ENCODE measurements at places on chromosomes 1 and 21.

GRCh38 chr1:88441022-88441421 lies 243.1 kb upstream of the PKN2 start:
- DNase-seq = no peak

GRCh38 chr1:15323351-15323988 lies 76.4 kb downstream of the FHAD1 start:
- peak; percentile 78 for DNase-seq

GRCh38 chr1:66372522-66373101 lies 161.3 kb upstream of the SGIP1 start:
- DNase-seq = no peak

- DNase-seq = no peak
Observed at GRCh38 chr1:17674726-17675500, 80.2 kb upstream of the ACTL8 start.

GRCh38 chr1:118322331-118322730 lies 137.3 kb upstream of the SPAG17 start:
- no peak for DNase-seq

GRCh38 chr1:114509596-114510273 lies 1.3 kb downstream of the TRIM33 start:
- DNase-seq = no peak

DNA sequence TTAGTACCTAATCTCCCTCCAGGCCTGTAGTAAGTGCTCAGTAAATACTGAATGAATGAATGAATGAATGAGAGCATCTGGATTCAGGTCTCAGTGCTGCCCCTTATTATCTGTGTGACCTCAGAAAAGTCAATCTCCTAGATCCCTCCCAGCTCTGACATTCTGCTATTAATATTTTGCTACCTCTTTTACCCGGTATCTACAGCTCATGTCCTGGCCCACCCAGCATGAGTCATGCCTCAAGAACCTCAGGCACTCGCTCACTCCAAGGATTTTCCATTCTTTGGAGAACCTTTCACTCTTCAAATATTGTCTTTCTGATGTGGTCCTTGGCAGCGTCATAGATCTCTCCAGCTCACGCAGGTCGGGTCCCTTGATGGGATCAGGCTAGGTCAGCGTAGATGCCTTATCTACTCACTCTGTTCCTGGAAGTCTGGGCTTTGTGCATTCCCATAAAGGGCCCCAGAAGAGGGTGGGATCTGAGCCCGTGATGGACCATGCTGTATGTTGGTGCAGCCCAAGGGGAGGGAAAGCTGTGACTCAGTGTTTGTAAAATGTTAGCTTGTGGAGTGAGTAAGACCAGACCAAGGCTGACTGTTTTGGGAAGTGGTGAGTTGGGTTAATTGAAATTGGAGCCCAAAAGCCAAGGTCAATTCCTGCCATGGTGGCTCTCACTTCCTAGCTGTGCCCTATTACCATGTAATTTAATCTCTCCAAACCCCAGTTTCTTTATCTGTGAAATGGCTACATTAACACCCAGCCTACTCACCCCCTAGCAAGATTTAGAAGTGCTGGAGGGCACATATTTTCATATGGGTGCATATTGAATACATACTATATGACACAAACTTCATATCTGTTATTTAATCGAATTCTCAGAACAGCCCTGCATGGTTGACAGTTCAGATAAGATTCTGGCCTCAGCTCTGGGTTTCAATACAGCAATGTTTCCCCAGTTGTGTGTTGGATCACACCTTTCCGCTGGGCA lies 214.1 kb upstream of the USP24 start:
- no peak for DNase-seq

DNA sequence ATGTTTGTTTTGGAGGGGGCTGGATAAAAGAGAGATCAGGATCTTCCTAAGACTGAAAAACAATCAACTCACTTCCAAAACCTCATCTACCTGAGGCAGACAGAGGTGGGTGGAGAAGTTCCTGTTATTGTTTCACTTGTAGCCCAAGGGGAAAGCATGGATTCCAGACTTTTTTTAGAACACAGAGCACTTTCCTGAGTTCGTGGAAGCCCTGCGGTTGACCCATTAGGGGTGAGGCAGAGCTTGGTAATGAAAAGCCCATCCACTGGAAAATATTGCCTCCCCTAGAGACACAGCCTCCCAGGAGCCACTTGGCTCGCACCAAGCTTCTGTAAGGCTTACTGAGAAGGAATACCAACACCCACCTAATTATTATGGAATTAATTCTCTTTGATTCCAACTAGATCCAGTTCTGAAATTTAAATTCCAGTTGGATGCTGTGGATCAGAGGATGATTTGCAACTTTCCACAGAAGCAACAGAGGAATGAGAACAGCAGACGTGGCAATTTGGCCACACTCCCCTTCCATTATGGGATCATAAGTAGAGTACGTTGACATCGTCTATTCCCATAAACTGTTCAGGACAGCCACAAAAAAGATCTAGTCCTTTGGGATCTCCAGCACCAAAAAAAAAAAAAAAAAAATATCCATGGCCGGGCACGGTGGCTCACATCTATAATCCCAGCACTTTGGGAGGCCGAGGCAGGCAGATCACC lies 4.1 kb upstream of the PEF1 start:
- DNase-seq = no peak

GRCh38 chr1:34982820-34983376 lies 2.2 kb downstream of the TMEM35B start:
- DNase-seq = no peak

- DNase-seq = no peak
Observed at GRCh38 chr1:5954964-5955363, 37.3 kb downstream of the NPHP4 start.

GRCh38 chr1:94486990-94487389 lies 54.6 kb downstream of the F3 start:
- no peak for DNase-seq

DNA sequence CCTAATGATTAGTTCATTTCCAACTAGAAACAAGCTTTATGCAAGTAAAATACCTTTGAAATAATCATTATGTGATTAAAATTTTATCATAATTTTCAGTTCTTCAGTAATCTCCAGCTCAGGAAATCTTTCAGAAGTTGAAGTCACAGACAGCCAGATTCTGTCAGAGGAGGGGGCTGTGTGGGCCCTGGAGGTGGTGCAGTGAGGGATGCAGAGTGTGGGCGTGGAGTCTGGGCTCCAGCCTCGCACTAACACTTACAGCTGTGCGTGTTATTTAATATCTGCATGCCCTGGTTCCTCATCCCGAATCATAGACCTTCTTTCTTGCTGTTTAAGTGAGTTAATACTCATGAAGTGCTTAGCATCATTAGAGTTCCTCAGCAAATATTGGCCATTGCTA lies 23.9 kb downstream of the WDR64 start:
- no peak for DNase-seq

DNA sequence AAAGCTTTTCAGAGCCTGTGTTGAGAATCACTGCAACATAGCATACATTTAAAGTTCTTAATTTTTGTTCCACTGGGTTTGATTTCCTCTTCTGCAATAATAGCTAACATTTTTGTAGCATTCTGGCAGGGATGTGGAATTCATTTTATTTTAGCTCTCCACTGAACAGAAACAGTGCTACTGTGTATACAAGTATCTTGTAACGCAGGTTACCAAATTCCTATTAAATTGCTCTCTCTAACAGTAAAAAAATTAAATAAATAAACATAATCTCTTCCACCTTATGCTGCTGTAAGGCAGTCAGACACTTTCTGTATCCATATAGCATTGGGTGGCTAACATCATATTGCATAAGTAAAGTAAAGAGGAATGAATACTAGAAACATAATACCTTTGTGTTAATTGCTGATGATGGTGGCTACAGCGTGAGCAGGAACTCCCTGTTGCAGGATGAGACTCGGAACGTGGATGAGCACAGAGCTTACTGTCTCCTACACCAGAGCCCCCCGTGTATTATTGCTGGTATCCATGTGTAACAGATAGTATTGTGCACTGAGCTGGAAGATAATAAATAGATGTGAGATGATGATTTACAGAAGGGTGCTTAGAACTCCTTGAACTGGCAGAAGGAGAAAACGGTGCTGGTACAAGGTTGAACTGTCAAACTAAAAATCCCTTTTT lies 276.9 kb upstream of the SNX7 start:
- no peak for DNase-seq

- no peak for DNase-seq
Observed at GRCh38 chr1:40535732-40536131, 4.3 kb downstream of the ZNF684 start.

DNA sequence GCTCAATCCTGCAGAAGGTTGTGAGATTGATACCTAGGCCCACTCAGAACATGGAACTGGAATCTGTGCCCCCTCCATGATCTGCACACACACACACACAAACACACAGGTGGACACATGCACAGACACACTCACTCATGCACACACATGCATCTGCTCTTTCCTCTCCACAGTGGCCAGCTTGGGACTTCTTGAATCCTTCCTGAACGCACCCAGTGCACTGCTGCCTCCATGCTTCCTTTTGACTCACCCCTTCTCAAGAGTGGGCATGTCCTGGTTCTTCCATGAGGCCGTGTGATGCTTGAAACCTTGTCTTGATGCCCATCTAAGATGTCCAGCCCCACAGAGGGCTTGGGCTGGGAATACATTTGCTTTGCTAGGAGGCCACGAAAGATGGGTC lies 25.4 kb upstream of the TENT5C start:
- no peak for DNase-seq

GRCh38 chr21:31348188-31348587 lies 4.1 kb upstream of the TIAM1 start:
- no peak for DNase-seq

GRCh38 chr21:28781602-28782276 lies 210.9 kb downstream of the LTN1 start:
- DNase-seq = no peak

DNA sequence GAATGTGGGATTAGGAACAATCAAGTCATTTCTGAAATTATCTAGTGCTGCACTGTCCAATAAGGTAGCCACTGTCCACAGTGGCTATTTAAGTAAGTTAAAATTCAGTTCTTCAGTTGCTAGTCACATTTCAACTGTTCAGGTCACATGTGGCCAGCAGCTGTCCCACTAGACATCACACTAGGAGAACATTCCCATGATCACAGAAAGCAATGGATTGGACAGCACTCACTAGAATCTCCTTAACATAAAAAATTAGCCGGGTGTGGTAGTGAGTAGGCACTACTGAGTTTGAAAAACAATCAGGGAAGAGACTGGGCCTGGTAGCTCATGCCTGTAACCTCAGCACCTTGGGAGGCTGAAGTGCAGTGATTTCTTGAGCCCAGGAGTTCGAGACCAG lies 33.6 kb downstream of the NUP133 start:
- no peak for DNase-seq

GRCh38 chr1:231357187-231357772 lies 19.2 kb downstream of the SPRTN start:
- no peak for DNase-seq

GRCh38 chr1:197783510-197783948 lies 8.2 kb upstream of the DENND1B start:
- no peak for DNase-seq

GRCh38 chr1:41255978-41256377 lies 13.9 kb upstream of the SCMH1 start:
- DNase-seq = no peak

GRCh38 chr1:182795563-182796228 lies 6.1 kb downstream of the NPL start:
- DNase-seq = no peak

DNA sequence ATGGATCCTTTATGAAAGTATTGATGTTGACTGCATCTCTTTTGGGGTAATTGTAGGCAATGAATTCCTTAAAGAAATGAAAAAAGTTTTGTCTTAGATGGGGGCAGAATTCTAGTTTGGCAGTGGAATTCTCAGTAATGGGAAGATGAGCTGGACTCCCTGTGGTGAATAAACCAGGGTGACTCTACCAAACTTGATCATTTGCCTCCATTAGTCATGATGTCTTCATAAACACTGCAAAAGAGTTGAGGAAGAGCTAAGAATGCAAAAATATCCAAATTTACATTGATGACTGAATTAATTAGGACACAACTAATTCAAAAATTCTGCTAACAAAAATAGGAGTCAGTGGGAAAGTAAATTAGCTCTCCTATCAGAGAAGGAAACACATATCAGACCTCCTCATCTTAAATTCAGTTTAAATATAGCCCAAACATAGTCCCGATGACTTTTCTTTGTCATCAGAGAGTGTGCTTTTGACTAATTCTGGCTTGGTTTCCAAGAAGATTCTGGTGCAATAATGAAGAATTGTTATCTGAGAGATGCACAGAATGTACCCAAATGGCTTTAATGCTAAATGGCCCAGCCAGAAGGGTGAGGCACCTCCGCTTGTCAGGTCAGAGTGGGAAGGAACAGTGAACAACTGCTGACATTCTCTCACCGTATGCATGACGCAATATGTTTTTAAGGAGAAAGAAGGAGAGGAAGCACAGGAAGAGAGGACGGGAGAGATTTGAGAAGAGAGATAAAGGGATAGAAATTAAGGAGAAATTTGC lies 525.1 kb downstream of the LMO4 start:
- no peak for DNase-seq

DNA sequence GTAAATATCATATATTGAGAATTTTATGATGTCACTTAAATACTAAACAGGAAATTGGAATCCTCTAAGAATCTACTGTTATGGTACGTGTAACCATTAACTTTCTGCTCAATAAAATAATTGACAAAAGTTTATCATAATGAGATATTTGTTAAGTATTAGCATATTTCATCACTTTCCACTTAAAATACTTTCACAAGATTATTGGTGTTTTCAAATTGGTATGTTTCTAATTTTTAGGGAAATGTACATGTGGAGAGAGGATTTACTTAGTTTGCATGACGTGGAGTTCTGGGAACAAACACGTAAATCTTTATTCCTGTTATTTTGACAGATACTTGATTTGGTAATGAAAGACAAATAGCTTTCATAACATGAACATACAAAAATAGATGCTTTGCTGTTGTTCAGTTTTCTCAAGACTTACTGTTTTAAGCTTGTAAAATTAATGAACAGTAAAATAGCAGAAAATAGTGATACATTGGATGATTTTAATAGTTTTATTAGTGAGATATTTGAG lies 1.6 kb downstream of the SRSF11 start:
- DNase-seq = no peak

- no peak for DNase-seq
Observed at GRCh38 chr1:208060215-208060869, 149.4 kb upstream of the CD34 start.

- DNase-seq = peak; percentile 17
Observed at GRCh38 chr21:46622226-46622625, 13.2 kb upstream of the PRMT2 start.

GRCh38 chr1:30085811-30086770 lies 637.3 kb downstream of the MATN1 start:
- peak; percentile 12 for DNase-seq
